GM23338 (cell line): ENCODE measurements at places on chromosomes 7 and 10. TPM values are rescaled to one million over a fixed set of nuclear protein-coding genes. Genes with fewer than 3 reads are reported as not detected.

GRCh38 chr10:84256510-84257342, 11.9 kb downstream of the RGR start:
- peaks cover 9% of the 10 kb centered on the region for H3K27me3 ChIP-seq
- H3K36me3 ChIP-seq = no peaks in the 10 kb centered on the region
- no peak overlapping the region for H3K4me3 ChIP-seq
- no peaks in the 10 kb centered on the region; the same call in 1 of the 2 replicates for H3K4me1 ChIP-seq

- 0 out of 2 replicates have a peak, but pooled peaks cover 4% of the 10 kb centered on the region for H3K36me3 ChIP-seq
- H3K27me3 ChIP-seq = no peaks in the 10 kb centered on the region
- no peak for DNase-seq
- no peak overlapping the region for H3K27ac ChIP-seq
Observed at GRCh38 chr7:22120391-22121053, 174.8 kb upstream of the CDCA7L start.

GRCh38 chr7:130500463-130500862, 8.6 kb downstream of the MEST start:
- no peaks in the 10 kb centered on the region for H3K27me3 ChIP-seq
- H3K27ac ChIP-seq = no peak overlapping the region
- H3K36me3 ChIP-seq = peaks cover 64% of the 10 kb centered on the region
- no peak overlapping the region for H3K4me3 ChIP-seq
- H3K4me1 ChIP-seq = no peaks in the 10 kb centered on the region

DNA sequence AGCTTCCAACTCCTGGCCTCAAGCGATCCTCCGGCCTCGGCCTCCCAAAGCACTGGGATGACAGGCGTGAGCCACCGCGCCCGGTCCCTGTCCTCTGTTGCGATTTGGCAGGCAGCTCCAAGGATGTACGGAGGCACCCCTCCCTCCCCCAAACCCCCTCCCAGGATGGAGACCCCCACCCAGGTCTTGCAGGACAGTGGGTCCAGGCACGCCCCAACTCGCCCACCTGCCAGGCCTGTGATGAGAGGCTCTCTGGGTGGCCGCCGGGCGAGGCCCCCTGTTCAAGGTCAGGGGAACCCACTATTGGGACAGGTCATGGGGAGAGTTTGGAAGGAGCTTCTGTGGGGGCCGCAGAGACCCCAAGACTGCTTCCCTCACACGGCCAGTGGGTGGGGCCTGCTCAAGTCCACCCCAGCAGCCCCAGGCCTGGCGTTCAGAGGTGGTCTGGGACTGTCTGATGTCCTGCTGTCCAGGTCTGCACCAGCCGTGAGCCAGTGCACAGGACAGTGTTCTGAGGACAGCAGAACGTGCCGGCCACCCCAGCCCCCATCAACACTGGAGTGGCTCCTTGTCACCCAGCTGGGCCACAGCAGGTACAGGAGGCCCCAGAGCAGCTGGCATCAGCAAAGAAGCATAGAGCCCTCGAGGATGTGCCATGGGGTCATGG, 2.5 kb downstream of the ADAP1 start:
- no peak overlapping the region for H3K4me3 ChIP-seq
- H3K27ac ChIP-seq = no peak overlapping the region
- no peaks in the 10 kb centered on the region for H3K36me3 ChIP-seq

- peaks cover 31% of the 10 kb centered on the region for H3K36me3 ChIP-seq
- no peak overlapping the region for H3K4me3 ChIP-seq
- DNase-seq = no peak
Observed at GRCh38 chr10:112442063-112442462, 4.7 kb downstream of the ZDHHC6 start.

DNA sequence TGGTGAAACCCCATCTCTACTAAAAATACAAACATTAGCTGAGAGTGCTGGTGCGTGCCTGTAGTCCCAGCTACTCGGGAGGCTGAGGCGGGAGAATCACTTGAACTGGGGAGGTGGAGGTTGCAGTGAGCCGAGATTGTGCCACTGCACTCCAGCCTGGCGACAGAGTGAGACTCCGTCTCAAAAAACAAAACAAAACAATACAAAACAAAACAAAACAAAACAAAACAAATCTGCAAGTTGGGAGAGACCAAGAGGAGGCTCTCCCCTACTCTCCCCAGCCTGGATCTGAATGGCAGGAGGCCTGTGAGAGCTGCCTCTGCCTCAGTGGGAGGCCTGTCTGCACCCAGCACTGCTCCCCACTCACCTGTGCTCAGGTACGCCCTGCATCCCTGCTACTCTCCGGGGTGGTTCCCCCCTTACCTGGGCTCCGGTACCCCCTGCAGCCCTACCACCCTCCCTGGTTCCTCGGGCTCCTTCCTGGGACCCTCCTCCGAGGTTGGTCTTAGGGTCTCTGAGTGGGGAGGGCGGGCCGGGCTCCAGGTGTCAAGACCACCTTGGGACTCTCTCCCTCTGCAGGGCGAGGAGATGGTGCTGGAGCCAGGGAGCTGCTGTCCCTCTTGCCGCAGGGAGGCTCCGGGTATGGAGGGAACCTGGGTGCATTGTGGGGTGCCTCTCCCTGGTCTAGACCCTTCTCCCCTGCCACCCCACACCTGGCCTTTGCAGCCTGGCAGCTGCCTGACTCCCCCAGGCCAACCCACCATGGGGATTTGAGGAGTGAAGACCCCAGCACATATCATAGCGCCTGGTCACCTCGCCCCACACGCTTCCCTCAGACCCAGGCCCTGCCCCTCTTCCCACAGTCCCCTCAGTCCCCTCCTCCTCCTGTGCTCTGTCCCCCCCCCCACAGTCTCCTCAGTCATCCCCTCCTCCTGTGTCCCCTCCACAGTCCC, 9.5 kb upstream of the ZNF862 start:
- DNase-seq = no peak
- no peak overlapping the region for H3K27ac ChIP-seq
- no peak overlapping the region for H3K4me3 ChIP-seq

DNA sequence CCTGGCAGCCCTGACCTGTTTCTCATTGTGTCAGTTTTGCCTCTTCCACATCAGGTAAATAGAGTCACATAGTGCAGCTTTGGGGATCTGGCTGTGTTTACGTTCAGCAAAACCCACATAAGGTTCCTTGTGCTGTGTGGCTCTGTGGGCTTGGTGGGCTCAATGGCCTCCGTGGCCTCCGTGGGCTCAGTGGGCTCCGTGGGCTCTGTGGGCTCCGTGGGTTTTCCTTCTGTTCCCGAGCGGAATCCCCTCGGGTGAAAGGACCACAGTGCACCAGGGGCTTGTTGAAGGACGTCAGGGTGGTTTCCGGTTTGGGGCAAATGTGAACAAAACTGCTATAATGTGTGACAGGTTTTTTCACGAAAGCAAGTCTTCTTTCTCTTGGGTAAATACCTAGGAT, 12.5 kb upstream of the DPYSL4 start:
- DNase-seq = no peak
- no peaks in the 10 kb centered on the region for H3K4me1 ChIP-seq
- no peaks in the 10 kb centered on the region for H3K27me3 ChIP-seq

DNA sequence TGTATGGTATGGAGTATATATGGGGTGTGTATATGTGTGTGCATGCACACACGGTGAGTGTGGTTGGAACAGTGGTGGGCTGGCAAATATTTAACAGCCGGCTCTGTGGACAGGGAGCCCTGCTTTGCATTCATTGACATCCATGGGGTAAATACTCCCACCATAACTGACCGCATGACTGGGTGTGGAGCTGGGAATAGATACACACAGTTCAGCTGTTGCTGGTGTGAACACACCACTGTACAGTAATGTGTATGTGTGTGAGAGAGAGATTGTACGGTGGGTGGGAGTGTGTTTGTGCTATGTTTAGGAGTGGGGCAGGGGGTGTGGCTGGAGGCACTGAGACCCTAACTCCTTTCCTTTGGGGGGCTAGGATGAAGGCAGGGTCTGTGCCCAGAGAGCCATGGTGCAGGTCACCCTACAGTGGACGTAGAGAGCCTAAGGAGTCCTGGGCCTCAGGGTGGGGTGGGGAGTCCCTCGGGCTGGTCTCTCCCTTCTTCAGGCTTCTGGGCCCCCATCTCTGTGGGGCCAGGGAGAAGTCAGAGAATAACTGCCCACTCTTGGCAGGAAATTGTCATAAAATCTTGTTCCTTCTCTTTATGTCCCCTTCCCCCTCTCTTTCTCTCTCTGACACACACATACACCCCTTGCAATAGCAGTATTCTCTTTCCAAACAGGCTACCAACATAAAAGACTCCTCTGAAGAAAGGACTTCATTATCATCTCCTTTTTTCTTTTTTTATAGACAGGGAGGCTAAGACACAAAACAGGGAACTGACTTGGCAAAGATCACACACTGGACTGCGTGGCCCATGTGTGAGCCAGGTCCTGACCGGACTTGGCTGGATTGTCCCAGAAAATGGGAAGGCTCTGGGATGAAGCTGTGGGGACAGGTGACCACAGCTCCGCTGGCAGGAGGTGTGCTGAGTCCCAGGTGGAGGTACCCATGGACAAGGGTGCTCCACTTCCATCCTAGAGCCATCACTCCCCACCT, 3.2 kb downstream of the SFRP5 start:
- H3K4me1 ChIP-seq = peaks cover 10% of the 10 kb centered on the region; the same call in 1 of the 2 replicates
- peaks cover 47% of the 10 kb centered on the region for H3K27me3 ChIP-seq
- no peak overlapping the region for H3K4me3 ChIP-seq
- H3K27ac ChIP-seq = no peak overlapping the region
- no peak for DNase-seq
- H3K36me3 ChIP-seq = no peaks in the 10 kb centered on the region

Gene THAP5
- total RNA-seq = 32.3 and 36.0 TPM in 2 replicates

Gene AHR
- total RNA-seq = 12.2 and 14.9 TPM in 2 replicates

Gene TRPV5
- total RNA-seq = not detected in 2 replicates
